Stimulated activated memory B cell treated with anti-CD40 and anti-IgM and Interleukin-4, amounts not matched to agents 10 μg/mL and 1 μg/mL and 100 μg/mL, for 72 hours (primary cell): ENCODE measurements at places on chromosomes 11 and 22.

DNA sequence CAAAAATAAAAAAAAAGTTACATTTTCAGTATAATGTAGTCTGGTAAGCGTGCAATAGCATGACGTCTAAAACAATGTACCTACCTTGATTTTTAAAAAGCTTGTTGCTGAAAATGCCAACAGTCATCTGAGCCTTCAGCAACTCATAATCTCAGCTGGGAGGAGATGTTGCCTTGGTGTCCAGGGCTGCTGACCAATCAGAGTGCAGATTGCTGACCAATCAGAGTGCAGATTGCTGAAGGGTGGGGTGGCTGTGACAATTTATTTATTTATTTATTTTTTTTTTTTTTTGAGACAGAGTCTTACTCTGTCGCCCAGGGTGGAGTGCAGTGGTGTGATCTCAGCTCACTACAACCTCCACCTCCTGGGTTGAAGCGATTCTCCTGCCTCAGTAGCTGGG is 17.8 kb downstream of the ZBED4 start:
- ATAC-seq = no peak

- ATAC-seq = no peak
Observed at GRCh38 chr11:2801711-2802388, 83.7 kb downstream of the CDKN1C start.

- ATAC-seq = no peak
Observed at GRCh38 chr11:64891215-64891848, 12.9 kb upstream of the EHD1 start.

DNA sequence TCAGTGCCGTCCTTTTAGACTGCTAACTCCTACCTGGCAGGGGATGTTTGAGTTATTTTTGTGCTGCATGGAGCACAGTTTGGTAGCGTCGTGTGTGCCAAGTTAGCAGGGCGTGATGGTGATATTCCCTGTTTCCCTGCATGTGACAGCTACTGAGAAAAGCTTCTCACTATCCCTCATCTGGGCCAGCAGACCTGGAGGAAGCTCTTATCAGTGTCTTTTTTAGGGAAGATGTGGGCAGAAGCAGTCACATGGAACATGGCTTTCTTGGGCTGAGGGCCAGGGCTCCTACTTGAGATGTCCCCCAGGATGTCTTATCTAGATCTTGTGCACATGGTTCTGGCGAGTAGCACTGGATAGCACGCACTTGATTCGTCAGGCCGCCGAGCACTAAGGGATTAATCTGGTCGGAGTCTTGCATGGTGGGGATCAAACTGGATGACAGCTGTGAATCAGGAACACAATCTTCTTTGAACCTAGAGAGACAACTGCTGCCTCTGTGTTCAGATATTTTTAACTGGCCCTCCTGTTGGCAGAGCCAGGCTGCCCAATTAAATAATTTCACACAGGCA is 33.8 kb downstream of the TECTA start:
- no peak for ATAC-seq

DNA sequence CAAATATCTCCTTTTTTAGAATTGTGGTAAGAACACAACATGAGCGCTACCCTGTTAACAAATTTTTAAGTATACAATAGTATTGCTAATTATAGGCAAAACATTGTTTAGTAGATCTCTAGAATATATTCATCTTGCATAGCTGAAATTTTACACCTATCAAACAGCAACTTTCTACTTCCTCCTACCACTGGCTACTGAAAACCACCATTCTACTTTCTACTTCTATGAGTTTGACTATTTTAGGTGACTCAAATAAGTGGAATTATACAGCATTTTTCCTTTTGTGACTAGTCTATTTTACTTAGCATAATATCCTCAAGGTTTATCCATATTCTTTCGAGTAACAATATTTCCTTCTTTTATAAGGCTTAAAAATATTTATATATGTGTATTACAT is 128.4 kb downstream of the FAM76B start:
- no peak for ATAC-seq

DNA sequence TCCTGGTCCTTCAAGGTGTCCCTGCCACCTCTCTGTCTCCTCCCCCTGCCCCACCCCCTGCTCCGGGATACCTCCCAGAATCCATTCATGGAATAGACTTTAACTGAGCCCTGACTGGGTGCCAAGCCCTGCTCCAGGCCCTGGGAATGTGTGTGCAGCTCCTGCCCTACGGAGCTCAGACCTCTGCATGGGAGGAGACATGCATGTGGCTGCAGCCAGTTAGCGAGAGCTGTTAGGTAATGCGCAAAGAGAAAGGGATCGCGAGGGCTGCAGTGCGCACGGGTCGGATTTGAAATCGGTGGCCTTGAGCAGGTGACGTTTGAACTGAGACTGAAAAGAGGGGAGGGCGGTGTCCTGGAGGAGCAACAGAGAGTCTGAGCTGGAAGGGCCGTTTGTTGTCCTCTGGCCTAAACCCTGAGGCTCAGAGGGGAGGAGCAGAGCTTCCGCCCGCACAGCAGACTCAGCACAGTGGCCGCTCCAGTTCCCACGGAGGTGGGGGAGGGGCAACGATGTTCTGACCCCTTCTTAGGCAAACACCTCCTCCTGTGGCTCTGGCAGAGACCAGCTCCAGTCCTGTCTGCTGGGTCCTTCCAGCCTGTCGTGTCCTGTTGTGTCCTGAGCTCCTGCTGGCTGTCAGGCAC is 19.8 kb upstream of the LRRC10B start:
- ATAC-seq = no peak

DNA sequence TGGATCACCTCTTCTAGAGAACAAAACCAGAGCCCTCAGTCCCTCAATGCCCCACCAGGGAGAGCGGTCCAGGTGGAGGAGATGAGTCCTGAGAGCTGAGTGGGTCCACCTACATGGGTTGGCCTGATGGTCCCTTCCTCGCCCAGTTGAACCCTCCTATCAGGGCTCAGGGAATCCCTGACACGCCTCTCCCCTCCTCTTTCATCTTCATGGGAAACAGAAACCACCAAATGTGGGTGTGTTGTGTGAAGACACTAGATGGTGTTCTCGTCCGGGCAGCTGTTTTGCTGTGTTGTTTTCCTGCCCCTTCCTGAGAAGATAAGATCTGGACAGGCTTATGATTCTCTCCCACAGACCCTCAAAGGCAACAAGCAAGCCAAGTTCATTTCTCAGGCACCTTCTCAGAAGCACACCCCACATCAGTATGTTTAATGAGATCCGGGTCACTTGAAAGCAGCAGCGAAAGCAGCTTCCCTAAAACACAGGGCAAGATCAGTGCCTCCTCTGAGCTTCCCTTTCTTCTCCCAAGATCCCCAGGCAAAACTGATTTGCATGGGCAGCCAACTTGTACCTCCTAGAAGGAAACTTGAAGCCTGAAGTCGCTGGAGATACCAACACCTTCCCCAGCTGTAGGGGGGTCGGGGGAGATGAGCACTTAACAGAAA is 35.3 kb upstream of the POU2AF1 start:
- ATAC-seq = no peak
